ENCODE measurements at places on chromosomes 1 and 21.

DNA sequence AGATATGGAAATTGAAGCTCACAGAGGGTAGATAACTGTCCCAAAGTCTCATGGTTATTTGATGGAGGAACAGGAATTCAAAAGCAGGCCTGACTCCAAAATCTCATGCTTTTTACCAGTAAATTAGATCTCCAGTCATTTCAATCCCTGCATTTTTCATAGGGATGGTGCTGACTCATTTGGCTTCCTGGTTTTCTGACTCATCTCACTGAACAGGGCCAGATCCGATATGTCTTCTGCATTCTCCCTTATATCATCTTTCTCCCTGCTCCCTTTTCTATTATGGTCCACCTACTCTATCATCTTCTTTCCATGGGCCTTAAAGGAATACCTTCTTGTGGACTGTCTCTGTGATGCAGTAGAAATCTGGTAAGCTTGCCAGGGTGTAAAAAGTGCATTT lies 187.2 kb downstream of the FGGY start:
- DNase-seq, result no peak

DNA sequence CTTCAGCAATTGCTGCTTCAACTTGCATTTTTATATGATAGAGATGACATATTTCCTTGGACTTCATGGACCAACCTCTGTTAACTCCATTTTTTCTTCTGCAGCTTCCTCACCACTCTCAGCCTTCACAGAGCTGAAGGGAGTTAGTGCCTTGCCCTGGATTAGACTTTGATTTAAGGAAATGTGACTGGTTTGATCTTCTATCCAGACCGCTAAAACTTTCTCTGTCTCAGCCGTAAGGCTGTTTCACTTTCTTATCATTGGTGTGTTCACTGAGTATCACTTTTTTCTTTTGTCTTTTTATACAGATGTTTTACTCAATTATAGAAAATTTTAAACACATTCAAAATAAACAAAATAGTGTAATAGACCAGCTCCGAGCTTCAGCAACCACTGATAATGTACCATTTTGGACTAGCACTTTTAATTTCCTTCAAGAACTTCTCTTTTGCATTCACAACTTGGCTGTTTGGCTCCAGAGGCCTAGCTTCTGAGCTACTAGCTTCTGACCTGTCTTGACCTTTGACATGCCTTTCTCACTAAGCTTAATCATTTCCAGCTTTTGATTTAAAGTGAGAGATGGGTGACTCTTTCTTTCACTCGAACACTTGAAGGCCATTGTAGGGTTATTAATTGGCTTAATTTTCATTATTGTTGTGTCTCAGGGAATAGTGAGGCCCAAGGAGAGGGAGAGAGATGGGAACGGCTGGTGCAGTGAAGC lies 9.3 kb downstream of the NEK7 start:
- no peak for DNase-seq

- DNase-seq, result no peak
Measured at GRCh38 chr1:201791779-201792173, 37.2 kb upstream of the IPO9 start.

DNA sequence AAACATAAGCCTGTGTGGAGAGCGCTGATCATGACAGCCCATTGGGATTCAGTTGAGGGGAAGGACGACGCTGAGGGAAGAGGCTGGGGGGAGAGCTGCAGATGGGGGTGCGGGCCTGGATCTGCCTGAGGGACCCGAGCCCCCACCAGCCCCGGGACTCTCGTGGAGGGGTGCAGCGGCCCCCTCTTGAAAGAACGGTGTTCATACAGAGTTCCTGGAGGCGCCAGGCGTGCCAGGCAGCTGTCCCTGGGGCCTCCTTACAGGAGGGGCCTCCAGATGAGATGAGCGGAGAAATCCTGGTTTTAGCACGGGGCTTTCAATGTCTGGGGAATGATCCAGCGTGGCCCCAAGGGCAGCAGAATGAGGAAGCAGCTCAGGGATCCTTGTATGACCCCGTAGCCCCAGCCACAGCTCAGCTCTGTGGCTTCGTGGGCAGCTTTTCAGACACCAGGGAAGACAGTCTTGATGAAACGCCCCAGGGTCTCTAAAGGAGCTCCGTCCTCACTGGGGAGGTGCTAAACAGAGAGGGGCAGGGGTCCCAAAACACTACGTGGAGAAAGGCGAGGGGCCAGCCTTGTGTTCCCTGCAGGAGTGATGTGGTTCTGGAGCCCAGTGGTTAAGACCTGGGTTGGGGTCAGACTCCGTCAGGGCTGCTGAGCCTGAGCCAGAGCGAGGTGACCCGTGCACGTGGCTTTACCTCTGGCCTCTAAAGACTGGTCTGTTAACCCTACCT lies 7.2 kb upstream of the DSCAM start:
- no peak for DNase-seq

DNA sequence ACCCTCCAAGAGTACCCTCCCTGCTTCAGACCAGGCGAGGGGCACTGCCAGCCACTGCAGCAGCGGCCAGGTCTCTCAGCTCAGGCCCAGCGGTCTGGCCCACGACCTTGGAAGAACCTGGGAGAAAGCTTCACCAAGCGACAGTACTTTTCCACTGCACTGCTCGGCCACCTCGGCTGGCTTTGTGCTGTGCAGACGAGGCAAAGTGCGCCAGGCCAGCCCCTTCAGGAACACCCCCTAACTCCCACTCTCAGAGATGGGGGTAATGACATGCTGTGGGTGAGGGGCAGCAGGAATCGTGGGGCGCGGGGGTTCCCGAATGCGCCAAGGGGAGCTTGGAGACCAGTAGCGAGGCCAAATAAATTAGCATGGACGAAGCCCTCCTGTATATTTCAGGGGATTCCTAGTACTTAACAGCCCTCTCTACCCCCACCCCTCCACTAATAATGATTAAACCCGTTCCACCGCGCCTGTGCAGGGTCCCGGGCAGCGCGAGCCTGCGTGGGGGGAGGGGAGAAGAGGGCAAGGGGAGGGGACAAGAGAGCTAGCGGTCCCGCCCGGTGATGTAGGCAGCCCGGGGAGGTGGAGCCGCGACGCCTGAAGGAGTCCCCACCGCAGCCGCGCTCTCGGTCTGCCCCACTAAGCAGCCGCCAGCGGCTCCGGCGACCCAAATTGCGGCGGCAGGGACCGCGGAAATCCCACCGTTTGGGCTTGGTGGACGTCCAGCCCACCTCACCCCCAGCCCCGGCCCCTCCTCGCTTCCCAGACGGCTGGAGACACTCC lies at the start of gene FAM43B:
Gene FAM43B (plus strand): TSS at position 629 of the 783 bp plus-strand sequence. CDS start 401 bp downstream, outside the sequence.
- DNase-seq, result no peak

Measured in activated CD4-positive, alpha-beta T cell treated with anti-CD3 and anti-CD28 coated beads, Interleukin-2, amount 50 U/mL, for 24 hours (primary cell).